ENCODE measurements at places on chromosomes 1 and 21.

- no peaks in the 10 kb centered on the region for H3K4me1 ChIP-seq
- H3K27me3 ChIP-seq = no peaks in the 10 kb centered on the region
- DNase-seq = no peak
- H3K36me3 ChIP-seq = no peaks in the 10 kb centered on the region
- H3K27ac ChIP-seq = no peak overlapping the region
Measured at GRCh38 chr21:19011451-19011850, 607.9 kb upstream of the TMPRSS15 start.

- H3K4me1 ChIP-seq = no peaks in the 10 kb centered on the region
- no peak overlapping the region for H3K27ac ChIP-seq
- no peaks in the 10 kb centered on the region for H3K36me3 ChIP-seq
- no peak overlapping the region for H3K4me3 ChIP-seq
Measured at GRCh38 chr21:39924577-39925308, 57.5 kb downstream of the PCP4 start.

GRCh38 chr1:229028544-229028943 lies 242.4 kb upstream of the RAB4A start:
- no peaks in the 10 kb centered on the region for H3K27me3 ChIP-seq
- DNase-seq = no peak
- H3K27ac ChIP-seq = no peak overlapping the region

DNA sequence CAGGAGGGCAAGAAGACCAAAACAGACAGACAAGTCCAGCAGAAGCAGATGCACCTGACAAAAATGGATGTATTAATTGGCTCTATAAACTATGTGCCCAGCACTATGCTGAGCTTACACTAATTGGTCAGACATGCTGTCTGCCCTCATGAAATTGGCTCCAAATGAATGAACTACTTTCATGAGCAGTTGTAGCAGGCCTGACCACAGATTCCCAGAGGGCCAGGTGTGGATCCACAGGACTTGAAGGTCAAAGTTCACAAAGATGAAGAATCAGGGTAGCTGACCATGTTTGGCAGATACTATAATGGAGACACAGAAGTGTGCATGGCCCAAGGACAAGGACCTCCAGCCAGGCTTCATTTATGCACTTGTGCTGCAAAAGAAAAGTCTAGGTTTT lies 14.5 kb downstream of the SLAMF7 start:
- no peaks in the 10 kb centered on the region for H3K27me3 ChIP-seq
- H3K4me3 ChIP-seq = no peak overlapping the region
- peaks cover 6% of the 10 kb centered on the region for H3K4me1 ChIP-seq
- H3K27ac ChIP-seq = no peak overlapping the region
- no peak for DNase-seq

- DNase-seq = no peak
- H3K4me3 ChIP-seq = no peak overlapping the region
- no peaks in the 10 kb centered on the region for H3K36me3 ChIP-seq
- H3K27me3 ChIP-seq = no peaks in the 10 kb centered on the region
- no peaks in the 10 kb centered on the region for H3K4me1 ChIP-seq
Measured at GRCh38 chr1:170376801-170377385, 155.1 kb upstream of the GORAB start.

GRCh38 chr1:8844501-8845006 lies 27.1 kb upstream of the RERE start:
- no peaks in the 10 kb centered on the region for H3K27me3 ChIP-seq
- no peaks in the 10 kb centered on the region for H3K36me3 ChIP-seq
- DNase-seq = no peak
- no peak overlapping the region for H3K4me3 ChIP-seq
- peaks cover 24% of the 10 kb centered on the region for H3K4me1 ChIP-seq

GRCh38 chr1:156367383-156368156 lies 1.4 kb upstream of the RHBG start:
- H3K4me3 ChIP-seq = no peak overlapping the region
- H3K36me3 ChIP-seq = no peaks in the 10 kb centered on the region
- H3K27ac ChIP-seq = no peak overlapping the region
- H3K27me3 ChIP-seq = peaks cover 32% of the 10 kb centered on the region

DNA sequence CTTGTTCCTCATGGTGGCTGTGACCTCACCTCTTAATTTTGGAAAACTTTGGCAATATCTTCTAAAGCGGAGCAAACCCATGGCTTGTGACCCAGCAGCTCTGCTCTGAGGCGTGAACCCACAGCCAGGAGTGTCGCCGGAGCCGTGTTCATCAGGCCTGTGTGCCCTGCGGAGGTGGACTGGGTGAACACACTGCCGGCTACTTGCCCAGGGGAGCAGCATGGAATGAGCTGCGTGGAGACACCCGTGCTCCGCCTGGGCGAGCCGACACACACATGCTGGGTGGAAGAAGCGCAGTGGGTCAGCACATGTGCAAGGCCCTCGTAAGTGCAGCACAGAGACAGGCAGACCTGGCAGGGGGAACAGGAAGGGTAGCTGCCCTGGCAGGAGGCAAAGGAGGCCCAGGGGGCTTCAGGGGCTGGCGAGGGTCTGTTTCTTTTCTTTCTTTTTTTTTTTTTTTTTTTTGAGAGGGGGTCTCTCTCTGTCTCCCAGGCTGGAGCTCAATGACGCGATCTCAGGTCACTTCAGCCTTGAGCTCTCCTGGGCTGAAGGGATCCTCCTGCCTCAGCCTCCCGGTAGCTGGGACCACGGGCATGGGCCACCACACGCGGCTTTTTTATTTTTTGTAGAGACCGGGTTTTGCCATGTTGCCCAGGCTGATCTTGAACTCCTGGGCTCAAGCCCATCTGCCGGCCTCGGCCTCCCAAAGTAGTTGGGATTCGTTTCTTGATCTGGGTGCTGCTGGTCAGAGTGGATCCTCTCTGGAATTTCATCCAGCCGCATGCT lies 41.8 kb downstream of the AGPAT3 start:
- no peak overlapping the region for H3K27ac ChIP-seq
- H3K27me3 ChIP-seq = no peaks in the 10 kb centered on the region
- no peak for DNase-seq
- no peak overlapping the region for H3K4me3 ChIP-seq
- H3K36me3 ChIP-seq = peaks cover 21% of the 10 kb centered on the region

GRCh38 chr21:33355355-33355754 lies 30.6 kb downstream of the IFNAR1 start:
- no peak for DNase-seq
- H3K27ac ChIP-seq = no peak overlapping the region
- H3K4me1 ChIP-seq = peaks cover 6% of the 10 kb centered on the region
- H3K27me3 ChIP-seq = no peaks in the 10 kb centered on the region

GRCh38 chr21:38351961-38352521 lies 95.2 kb downstream of the KCNJ15 start:
- DNase-seq = no peak
- peak overlapping the region; percentile 66 for H3K27ac ChIP-seq
- peak overlapping the region; percentile 35 for H3K4me3 ChIP-seq
- H3K36me3 ChIP-seq = no peaks in the 10 kb centered on the region

- peaks cover 19% of the 10 kb centered on the region for H3K27me3 ChIP-seq
- H3K27ac ChIP-seq = no peak overlapping the region
- DNase-seq = no peak
- no peaks in the 10 kb centered on the region for H3K4me1 ChIP-seq
- no peaks in the 10 kb centered on the region for H3K36me3 ChIP-seq
- no peak overlapping the region for H3K4me3 ChIP-seq
Measured at GRCh38 chr1:159140474-159140873, 30.9 kb upstream of the CADM3 start.

GRCh38 chr1:235782601-235783000 lies 84.1 kb downstream of the LYST start:
- H3K27me3 ChIP-seq = no peaks in the 10 kb centered on the region
- H3K36me3 ChIP-seq = peaks cover 42% of the 10 kb centered on the region
- H3K4me1 ChIP-seq = no peaks in the 10 kb centered on the region
- no peak overlapping the region for H3K27ac ChIP-seq
- H3K4me3 ChIP-seq = no peak overlapping the region

GRCh38 chr1:2279210-2279639 lies 51.1 kb downstream of the SKI start:
- DNase-seq = peak; percentile 76
- H3K4me1 ChIP-seq = peaks cover 69% of the 10 kb centered on the region
- no peak overlapping the region for H3K4me3 ChIP-seq
- no peaks in the 10 kb centered on the region for H3K27me3 ChIP-seq
- peak overlapping the region; percentile 83 for H3K27ac ChIP-seq

GRCh38 chr1:78340006-78340405 lies 150.8 kb upstream of the PTGFR start:
- no peak for DNase-seq
- no peaks in the 10 kb centered on the region for H3K4me1 ChIP-seq
- no peak overlapping the region for H3K4me3 ChIP-seq
- no peaks in the 10 kb centered on the region for H3K36me3 ChIP-seq

- H3K4me3 ChIP-seq = no peak overlapping the region
- DNase-seq = no peak
- no peaks in the 10 kb centered on the region for H3K4me1 ChIP-seq
- peaks cover 16% of the 10 kb centered on the region for H3K27me3 ChIP-seq
Measured at GRCh38 chr1:36652011-36652410, 169.3 kb upstream of the CSF3R start.

DNA sequence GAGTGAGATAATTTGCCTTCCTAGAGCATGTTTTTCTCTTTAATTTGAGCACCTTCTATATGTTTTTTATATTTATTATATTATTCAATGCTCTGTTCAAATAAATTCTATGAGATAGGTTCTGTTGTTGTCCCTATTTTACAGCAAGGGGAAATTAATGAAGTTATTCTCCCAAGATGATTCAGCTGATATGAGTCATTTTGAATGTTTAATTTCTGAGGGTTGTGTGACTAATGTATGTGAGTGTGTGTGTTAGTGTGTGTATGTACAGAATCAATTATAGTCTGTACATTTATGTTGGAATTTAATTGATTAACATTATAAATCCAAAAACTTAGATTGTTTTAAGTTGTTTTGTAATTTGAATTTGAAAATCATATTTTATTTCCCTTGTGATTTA lies 1536.7 kb upstream of the B3GALT2 start:
- H3K27ac ChIP-seq = no peak overlapping the region
- no peaks in the 10 kb centered on the region for H3K36me3 ChIP-seq
- no peak overlapping the region for H3K4me3 ChIP-seq
- no peaks in the 10 kb centered on the region for H3K27me3 ChIP-seq
- H3K4me1 ChIP-seq = no peaks in the 10 kb centered on the region

DNA sequence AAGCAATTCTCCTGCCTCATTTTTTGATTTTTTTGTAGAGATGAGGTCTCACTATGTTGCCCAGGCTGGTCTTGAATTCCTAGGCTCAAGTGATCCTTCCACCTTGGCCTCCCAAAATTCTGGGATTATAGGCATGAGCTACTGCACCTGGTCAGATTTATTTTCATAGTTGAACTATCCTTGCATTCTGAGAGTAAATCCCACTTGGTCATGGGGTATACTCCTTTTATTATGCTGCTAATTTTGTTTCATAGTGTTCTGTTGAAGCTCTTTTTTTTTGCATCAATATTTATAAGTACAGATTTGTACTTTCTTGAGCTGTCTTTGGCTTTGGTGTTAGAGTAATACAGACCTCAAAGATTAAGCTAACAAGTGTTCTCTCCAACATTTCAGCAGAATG lies 12.8 kb upstream of the CCSAP start:
- peaks cover under 1% of the 10 kb centered on the region for H3K27me3 ChIP-seq
- H3K4me1 ChIP-seq = no peaks in the 10 kb centered on the region
- H3K27ac ChIP-seq = no peak overlapping the region
- H3K4me3 ChIP-seq = no peak overlapping the region
- no peaks in the 10 kb centered on the region for H3K36me3 ChIP-seq

- H3K27ac ChIP-seq = no peak overlapping the region
- H3K4me1 ChIP-seq = no peaks in the 10 kb centered on the region
- no peak for DNase-seq
- H3K4me3 ChIP-seq = no peak overlapping the region
- no peaks in the 10 kb centered on the region for H3K27me3 ChIP-seq
Measured at GRCh38 chr1:187891993-187892682, 1063.4 kb downstream of the PLA2G4A start.

DNA sequence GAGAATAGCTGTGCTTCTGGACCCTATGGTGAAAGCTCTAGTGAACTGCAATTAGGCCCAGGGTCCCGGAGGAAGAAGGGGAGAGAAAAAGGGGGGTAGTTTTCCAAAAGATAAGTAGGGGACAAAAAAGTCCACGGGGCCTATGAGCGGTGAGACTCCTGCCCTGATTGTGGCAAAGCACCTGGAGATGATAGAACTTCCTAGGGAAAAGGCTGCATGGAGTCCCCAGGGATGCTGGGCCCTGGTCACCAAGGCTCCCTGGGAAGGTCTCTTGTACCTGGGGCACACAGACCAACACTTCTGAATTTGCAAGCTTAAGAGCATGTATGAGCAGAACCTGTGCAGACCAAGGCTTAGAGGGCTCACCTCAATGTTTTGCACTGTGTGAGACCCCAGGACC lies 5.4 kb upstream of the SHISA4 start:
- no peak overlapping the region for H3K27ac ChIP-seq
- H3K27me3 ChIP-seq = no peaks in the 10 kb centered on the region
- no peaks in the 10 kb centered on the region for H3K36me3 ChIP-seq
- H3K4me1 ChIP-seq = peaks cover 25% of the 10 kb centered on the region
- H3K4me3 ChIP-seq = no peak overlapping the region

DNA sequence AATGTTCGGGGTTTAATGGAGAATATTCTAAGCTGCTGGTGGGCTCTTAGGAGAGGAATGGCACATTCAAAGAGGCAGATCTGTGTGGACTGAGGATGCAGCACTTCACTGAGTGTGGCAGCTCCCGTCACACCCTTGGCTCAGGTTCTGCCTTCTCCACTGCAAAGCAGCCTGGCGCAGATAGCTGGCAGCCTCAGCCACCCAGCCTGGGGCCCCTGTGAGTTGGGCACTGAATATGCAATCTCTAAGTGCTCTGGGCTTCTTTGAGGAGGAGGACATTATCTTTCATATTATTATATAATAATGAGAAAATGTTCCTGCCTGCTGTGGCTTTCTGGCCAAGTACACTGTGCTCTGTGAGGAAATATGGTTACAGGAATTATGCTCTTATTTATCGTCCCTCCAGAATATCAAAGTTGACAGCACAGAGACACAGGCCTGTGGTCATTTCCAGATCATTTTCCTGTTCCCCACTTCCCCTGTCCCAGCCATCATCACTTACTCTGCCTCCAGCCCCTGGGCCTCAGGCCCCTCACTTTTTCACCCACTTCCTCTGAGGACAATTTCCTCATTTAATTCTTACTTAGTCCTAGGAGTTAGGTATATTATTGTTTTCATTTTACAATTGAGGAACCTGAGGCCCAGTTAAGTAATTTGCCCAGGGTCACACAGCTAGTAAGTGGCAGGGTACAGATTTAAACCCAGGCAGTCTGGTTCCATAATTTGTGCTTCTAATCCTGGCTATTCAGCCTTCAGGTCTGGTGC lies 53.6 kb downstream of the MAB21L3 start:
- H3K27ac ChIP-seq = peak overlapping the region; percentile 71
- H3K27me3 ChIP-seq = no peaks in the 10 kb centered on the region
- DNase-seq = no peak
- H3K36me3 ChIP-seq = no peaks in the 10 kb centered on the region

- H3K27ac ChIP-seq = no peak overlapping the region
- peaks cover 19% of the 10 kb centered on the region for H3K27me3 ChIP-seq
- H3K36me3 ChIP-seq = no peaks in the 10 kb centered on the region
- DNase-seq = peak; percentile 37
- H3K4me1 ChIP-seq = peaks cover 6% of the 10 kb centered on the region
- no peak overlapping the region for H3K4me3 ChIP-seq
Measured at GRCh38 chr1:202194328-202194648, 689 bp downstream of the LGR6 start.
